GM23248 (cell line): ENCODE measurements at places on chromosomes 3 and 15.
A peak's percentile ranks its signal among the peaks of the same experiment; 100 is the strongest.

DNA sequence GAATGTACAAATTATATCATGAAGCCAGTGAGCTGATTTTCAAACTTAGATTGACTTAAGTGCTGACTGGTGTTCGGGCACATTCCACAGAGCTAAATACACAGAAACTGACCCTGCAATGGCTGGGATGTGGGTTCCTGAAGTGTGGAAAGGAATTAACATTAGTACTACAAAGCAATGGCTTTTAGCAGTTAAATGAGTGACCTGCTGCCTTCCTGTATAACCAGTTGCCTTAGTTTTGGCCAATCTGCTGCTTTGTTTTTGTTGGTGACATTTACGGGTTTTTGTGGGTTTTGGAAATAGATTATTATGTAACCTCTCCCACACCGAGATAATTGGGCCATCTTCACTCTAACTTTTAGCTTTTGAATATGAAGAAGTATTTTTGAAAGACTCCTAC lies 2.4 kb upstream of the SKIC8 start:
- DNase-seq = peak; percentile 38

DNA sequence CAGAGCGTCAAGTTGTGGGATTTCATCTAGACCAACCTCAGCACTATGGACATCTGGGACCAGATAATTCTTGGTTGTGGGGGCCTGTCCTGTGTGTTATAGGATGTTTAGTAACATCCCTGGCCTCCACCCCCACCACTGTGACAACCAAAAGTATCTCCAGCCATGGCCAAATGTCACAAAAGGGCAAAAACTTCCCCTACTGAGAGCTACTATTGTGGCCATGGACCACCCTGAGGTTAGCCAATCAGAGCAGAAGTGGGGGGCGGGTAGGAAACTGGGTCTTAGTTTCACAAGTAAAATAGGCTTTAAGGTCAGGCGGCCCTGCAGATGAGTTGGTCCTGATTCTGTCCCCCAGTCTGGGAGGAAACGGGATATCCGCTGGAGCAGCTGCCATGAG lies 25.4 kb downstream of the KIF7 start:
- DNase-seq = no peak

DNA sequence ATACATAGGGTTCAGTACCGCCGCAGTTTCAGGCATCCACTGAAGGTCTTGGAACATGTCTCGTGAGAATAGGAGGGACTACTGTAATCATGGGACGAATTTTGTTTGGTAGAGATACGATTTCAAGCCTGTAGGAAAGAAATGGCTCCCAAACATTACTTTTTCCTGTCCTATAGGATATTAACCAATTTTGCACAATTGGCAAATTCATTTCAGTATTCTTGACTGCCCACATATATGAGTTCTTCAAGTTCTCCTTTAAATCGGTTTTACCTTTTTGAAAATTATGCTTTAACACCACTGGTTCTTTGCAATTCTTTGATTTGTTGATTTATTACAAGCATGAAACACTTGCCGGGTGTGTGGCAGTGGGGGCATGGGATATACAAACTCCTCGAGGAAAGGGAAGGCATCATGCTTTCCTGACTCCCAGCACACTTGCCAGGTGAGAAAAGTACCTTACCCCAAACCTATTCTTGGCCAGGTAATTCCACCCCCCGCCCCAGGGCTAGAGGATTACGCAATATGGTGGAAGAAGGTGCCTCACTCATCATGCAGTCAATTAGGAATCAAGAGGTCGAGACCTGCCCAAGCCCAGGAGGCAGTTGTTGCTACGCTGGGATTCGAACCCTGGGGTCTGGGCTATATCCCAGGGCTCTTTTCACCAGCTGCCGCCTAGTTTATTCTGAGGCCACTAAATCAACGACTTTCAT lies 584 bp upstream of the LARS2 start:
- no peak for DNase-seq

GRCh38 chr15:97410897-97411575 lies 549.5 kb upstream of the ARRDC4 start:
- DNase-seq = no peak

- peak; percentile 42 for DNase-seq
These were observed 43.7 kb downstream of the TMEM45A start for GRCh38 chr3:100536093-100536492.
